Neural progenitor cell (in vitro differentiated cells): ENCODE measurements at places on chromosomes 2 and 18.

DNA sequence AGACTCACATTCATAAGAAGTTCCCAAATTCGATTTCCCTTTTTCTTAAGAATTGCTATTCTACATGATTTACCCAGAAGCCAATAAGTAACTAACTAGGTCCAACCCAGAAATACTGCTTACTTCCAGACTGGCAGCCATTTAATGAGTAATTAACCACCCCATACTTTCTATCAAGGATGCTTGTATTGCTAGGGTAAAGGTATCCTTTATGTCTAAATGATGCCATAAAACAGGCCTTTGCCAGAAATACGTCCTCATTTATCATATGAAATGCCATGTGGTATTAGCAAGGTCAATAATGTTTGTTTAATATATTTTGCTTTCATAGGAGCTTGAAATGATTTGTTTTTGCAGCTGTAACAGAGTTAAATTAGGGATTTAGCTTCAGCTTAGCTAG, 56.1 kb downstream of the PLEKHM3 start:
- DNase-seq = no peak

- no peak for DNase-seq
Measured at GRCh38 chr2:12965540-12966269, 249.0 kb downstream of the TRIB2 start.

- no peak for DNase-seq
Measured at GRCh38 chr18:9831036-9831722, 54.6 kb upstream of the TXNDC2 start.

- peak; percentile 9 for DNase-seq
Measured at GRCh38 chr18:61544178-61544577, 210.9 kb downstream of the CDH20 start.

DNA sequence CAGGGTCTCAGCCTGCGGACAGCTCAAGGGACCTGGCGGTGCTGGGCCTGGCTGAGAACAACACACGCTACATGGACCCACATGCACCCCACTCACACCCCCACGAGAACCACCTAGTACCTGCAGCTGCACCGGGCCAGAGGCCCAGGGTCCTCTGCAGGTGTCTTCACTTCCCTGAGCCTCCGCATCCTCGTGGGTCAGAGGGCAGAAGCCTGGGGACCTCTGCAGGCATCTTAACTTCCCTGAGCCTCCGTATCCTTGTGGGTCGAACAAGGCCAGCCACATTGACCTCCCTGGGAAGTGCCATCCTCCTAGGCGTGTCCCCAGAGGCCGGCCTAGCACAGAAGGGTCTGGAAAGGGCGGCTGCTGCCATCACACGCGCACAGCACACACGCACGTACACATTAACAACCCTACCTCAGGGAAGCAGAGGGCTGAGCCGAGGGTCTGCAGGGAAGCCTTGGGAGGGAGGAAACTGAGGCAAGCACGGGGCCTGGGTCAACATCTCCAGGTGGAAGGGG, 62.5 kb upstream of the HPCAL1 start:
- no peak for DNase-seq

DNA sequence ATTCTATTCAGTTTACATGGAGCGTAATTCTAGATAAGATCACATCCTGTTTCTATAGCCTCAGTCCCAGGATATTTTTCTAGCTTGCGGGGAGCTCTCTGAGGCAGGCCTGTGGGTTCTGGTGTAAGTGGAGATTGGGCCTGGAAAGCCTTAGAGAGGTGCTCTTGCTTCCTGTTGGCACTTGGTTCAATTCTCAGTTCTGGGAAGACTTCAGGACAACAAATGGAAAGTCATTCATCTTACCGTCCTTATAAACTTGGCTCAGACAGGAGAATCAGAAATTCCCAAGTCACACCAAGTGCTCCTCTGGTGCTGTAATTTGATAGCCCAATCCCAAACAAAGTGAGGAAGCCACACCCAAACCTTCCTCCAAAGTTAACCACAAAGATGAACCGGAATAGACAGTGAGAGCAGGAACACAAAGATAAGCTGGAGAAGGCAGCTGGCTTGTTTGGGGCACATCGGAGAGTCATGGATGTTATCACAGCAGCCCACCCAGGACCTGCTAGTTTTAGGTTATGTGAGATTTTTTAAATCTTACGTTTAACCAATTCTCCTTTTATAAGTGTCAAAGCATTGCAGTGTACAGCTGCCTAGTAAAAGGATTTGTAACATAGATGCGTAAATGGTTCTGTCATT, 144.3 kb upstream of the MAP3K20 start:
- DNase-seq = peak; percentile 54

DNA sequence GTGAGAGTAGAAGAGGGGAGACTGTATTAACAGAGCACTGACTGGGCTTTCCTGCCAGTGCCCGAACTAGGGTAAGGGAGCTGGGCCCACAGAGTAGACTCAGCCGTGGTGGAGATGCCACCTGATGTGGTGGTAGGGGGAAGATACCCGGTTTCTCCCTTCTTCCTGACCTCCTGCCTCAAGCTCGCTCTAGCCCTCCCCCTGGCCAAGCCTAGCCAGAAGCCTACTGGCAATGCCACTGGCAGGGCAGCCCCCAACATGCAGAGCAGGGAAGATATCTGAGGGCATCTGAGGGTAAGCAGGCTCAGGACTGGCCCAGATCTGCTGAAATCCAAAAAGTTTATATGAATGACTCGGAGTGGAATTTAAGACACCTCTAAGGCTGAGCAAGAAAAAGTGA, 162.6 kb upstream of the SMAD2 start:
- DNase-seq = no peak

- no peak for DNase-seq
Measured at GRCh38 chr2:26988058-26988860, 17.8 kb downstream of the MAPRE3 start.

DNA sequence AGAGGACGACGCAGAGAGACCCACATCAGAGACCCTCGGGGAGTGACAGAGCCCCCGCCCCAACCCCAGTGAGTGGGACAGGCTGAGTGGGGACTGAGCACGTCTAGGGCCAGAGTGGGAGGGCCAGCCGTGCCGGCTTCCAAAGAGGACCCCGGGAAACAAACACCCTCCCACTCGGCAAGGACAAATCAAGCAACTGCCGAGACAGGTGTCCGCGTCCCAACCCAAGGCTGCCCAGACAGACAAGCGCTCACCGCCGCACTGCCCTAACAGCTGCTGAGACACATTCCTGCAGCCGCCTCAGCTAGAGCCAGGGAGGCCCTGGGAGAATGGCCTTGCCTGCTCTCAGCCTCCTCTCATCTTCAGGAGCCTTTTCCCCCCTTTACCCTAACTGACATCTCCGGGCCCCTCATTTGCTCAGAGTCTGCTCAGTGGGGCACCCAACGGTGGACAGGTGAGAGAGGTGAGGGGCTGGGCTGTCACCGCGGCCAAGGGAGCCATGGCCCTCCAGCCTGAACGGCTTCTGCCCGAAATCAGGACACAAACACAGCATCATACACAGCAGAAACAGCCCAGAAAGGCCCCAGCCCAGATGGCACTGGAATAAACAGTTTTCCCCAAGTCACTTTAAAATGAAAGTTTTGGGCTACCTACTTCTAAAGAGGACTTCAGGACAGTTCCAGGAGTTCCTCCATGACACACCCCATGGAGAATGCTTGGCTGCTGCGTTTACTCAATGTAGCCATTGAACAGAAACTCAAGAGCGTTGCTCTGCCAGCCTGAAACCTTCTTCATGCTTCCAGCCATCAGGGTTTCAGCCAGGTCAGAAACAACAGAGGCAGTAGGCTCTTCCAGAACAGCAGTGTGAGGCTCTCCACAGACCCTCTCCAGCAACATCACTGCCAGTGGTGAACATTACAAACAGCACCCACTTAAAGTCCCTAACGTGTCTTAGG, 23.6 kb downstream of the SLC66A2 start:
- peak; percentile 59 for DNase-seq

- DNase-seq = no peak
Measured at GRCh38 chr2:130884013-130884412, 47.3 kb downstream of the ARHGEF4 start.

- no peak for DNase-seq
Measured at GRCh38 chr2:57558312-57558711, 488.3 kb upstream of the VRK2 start.

- peak; percentile 66 for DNase-seq
Measured at GRCh38 chr2:232418466-232419244, 12.0 kb downstream of the ALPG start.

DNA sequence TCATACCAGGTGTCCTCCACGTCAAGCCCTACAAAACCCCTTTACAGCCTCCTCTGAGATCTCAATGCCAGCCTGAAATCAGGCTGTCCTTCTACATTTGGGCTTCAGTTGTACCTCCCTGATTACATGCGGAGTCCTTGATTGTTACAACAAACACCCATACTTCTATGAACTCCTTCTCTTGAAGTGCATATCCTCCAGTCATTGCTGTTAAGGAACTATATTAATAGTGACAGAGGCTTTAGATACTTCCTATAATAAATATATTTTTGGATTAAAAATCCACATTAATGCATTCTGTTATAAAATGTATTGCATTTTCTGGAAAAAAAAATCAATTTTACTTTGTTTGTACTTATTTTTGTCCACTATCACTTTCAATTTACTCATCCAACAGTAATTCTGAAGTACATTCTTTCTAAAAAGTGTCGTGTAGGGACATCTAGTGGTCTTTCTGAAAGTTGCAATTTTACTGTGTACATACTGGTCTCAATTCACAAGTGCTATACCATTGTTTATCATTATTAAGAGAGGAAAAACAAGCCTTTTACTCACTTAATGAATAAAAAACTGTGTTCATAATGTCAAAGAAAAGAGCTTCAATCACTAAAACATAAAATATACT, 316.4 kb downstream of the DSEL start:
- peak; percentile 60 for DNase-seq

DNA sequence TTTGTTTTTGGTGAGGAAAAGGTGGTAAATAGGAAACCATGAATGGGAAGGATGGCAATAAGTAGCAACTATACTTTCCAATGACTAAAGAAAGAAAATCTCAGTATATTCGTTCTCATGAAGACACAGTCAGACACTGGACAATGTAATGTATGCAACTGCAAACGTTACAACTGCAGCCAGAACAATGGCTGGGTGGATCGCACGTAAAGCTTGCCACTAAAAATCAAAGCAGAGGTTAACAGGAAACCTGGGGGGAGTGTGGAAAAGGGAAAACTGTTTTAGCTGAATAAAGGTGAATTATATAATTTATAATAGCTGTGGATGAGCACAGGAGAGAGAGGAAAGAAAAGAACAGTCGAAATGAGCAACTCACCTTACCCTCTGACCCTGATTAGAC, 33.3 kb downstream of the NEMP2 start:
- DNase-seq = no peak

DNA sequence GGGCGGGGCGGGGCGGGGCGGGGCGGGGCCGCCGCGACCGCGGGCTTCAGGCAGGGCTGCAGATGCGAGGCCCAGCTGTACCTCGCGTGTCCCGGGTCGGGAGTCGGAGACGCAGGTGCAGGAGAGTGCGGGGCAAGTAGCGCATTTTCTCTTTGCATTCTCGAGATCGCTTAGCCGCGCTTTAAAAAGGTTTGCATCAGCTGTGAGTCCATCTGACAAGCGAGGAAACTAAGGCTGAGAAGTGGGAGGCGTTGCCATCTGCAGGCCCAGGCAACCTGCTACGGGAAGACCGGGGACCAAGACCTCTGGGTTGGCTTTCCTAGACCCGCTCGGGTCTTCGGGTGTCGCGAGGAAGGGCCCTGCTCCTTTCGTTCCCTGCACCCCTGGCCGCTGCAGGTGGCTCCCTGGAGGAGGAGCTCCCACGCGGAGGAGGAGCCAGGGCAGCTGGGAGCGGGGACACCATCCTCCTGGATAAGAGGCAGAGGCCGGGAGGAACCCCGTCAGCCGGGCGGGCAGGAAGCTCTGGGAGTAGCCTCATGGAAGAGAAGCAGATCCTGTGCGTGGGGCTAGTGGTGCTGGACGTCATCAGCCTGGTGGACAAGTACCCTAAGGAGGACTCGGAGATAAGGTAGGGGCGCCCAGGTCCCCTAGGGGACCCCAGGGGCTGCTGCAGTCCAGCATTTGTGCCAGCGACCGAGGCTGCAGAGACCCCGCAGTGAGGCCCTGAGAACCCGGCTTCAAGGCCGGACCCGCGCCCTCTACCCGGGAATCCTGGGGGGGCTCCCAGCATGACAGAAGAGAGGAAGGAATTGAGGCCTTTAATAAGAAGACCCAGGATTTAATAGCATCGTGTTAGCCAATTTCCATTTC, at the start of gene KHK:
Gene KHK (plus strand): TSS at position 49 of the 870 bp plus-strand sequence. CDS start 488 bp downstream, at position 537.
- peak; percentile 72 for DNase-seq

GRCh38 chr2:5385596-5385995, 306.6 kb upstream of the SOX11 start:
- DNase-seq = no peak

DNA sequence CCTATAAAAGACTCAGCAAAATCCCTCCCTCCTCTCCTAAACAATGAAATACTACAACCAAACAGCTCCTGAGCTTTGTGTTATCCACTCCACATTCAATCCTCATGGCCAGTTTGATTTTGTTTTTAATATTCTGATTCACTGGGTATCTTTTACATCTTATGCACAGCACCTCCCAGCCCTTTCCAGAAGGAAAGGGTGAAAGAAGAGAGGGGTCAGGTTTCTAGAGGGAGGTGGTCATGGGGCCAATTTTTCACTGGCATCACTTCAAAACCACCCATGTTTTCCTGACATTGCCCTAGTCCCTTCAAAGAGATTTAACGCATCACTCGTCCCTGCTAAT, 315.6 kb downstream of the LPIN1 start:
- DNase-seq = no peak

- no peak for DNase-seq
Measured at GRCh38 chr2:127721311-127721977, 20.1 kb downstream of the SFT2D3 start.
